ENCODE measurements at places on chromosomes 13 and 19.
A peak's percentile ranks its signal among the peaks of the same experiment; 100 is the strongest.

DNA sequence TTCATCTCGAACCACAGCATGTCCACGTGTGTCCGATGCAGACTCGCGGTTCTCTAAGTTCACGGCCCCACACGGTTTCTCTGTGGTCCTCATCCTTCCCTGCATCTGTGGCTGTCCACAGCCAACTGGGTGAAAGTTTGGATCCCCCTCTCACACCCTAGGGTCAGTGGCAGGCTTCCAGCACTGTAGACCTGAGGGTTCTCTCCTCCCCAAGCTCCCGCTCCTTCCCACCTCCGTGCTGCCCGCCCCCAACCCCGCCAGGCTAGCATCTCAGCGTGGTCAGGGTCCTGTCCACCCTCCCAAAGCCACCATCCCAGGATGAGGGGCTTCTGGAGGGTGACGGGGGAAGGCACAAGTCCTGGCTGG, 3.0 kb downstream of the ANGPTL4 start:
- DNase-seq, result no peak

GRCh38 chr19:30386551-30387143, 14.5 kb downstream of the ZNF536 start:
- peak; percentile 36 for DNase-seq

GRCh38 chr13:101875091-101875490, 422.6 kb downstream of the ITGBL1 start:
- DNase-seq, result no peak

- no peak for DNase-seq
Measured at GRCh38 chr13:42717176-42717575, 64.2 kb upstream of the FAM216B start.

GRCh38 chr19:40594255-40594654, 6.9 kb upstream of the LTBP4 start:
- no peak for DNase-seq

GRCh38 chr13:40595693-40596092, 70.7 kb downstream of the FOXO1 start:
- no peak for DNase-seq

GRCh38 chr19:17078036-17078919, 2.7 kb downstream of the MYO9B start:
- no peak for DNase-seq

DNA sequence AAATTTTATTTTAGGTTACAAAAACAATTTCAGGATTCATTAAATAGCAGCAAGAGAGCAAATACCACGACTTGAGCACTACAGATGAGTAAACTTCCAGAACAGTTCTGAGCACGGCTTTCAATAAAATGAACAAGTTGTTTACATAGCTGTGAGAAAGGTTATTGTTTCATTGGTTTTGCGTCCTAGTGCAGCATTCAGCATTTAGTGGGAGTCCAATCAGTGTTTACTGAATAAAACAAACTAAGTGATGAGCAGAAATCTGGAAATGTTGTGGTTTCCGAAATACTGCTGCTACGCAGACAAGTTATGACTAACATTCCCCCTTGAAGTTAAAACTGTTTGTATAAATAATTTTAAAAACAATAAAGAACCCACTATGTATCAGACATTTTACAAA, 251.5 kb upstream of the STARD13 start:
- no peak for DNase-seq

- DNase-seq, result no peak
Measured at GRCh38 chr13:98571955-98572662, 4.8 kb downstream of the STK24 start.

GRCh38 chr13:98548230-98548629, 28.7 kb downstream of the STK24 start:
- DNase-seq, result no peak

DNA sequence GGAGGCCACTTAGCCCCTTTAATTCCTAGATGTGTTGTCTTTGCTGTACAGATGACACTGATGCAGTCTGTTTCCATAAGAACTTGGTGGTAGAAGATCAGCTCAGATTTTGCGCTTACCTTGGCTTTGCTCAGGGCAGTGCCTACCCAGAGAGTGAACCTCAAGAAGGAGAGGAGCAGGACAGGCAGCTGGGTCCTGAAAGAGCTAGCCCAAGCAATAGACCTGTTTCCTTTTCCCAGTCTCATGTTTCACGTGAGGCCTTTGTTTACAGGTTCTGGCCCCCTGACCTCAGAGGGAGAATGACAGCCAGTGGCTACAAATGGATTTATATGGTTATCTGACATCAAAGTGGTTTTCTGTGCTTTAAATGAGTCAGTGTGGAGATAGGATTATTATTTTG, 40.1 kb downstream of the METTL21C start:
- DNase-seq, result no peak

DNA sequence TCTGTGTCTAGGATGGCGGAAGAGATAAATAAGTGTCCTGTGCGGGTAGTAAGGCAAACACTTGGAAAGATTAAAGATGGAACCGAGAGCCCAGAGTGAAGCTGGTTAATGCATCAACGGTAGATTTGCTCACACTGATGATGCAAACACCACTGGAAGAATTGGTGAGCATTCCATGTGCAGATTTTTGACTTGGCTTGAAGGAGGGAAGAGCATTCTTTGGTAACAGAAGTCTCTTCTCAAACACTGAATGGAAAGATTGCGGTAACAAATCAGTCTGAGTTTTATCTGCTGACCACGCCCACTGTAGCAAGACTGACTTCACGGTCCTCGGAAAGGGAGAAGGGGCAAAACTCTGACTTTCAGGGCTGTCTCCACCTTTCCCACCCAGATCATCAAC, 112.5 kb downstream of the COL4A1 start:
- no peak for DNase-seq

DNA sequence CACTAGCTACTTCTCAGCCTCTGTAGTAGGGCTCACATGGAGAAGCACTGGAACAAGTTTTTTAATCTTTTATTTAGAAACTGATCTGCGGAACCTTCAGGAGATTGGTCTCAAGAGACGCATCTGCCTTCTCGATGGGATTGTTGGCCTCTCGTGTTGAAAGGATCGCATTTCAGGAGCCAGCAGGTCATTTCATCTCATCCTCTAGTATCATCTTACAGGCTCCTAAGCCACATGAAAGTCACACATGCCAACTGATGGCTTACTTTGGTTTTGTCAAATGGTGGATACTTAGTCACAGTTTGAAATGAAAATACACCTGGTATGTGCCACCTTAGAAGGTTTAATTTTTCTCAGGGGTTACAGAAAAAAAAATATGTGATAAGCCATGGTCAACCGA, 1703.6 kb downstream of the EFNB2 start:
- DNase-seq, result no peak

DNA sequence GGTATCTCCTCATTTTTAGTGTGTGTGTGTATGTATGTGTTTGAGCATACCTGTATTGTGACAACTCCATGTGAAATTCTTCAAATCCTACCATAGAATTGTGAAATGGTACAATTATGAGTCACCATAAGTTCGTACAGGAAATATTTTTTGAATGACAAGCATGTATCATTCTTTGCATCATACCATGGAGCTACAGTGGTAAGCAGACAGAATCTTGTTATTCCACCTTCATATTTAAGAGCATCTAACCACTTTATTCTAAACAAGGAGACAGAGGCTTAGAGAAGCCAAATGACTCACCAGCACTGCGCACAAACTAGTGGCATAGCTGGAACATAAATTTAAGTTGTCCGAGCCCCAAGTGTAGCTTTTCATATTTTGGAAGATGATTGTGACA, 4.5 kb upstream of the EPSTI1 start:
- DNase-seq, result no peak

- no peak for DNase-seq
Measured at GRCh38 chr13:52599037-52599847, 43.0 kb upstream of the HNRNPA1L2 start.

- DNase-seq, result no peak
Measured at GRCh38 chr19:50252111-50252886, 48.9 kb downstream of the MYH14 start.

DNA sequence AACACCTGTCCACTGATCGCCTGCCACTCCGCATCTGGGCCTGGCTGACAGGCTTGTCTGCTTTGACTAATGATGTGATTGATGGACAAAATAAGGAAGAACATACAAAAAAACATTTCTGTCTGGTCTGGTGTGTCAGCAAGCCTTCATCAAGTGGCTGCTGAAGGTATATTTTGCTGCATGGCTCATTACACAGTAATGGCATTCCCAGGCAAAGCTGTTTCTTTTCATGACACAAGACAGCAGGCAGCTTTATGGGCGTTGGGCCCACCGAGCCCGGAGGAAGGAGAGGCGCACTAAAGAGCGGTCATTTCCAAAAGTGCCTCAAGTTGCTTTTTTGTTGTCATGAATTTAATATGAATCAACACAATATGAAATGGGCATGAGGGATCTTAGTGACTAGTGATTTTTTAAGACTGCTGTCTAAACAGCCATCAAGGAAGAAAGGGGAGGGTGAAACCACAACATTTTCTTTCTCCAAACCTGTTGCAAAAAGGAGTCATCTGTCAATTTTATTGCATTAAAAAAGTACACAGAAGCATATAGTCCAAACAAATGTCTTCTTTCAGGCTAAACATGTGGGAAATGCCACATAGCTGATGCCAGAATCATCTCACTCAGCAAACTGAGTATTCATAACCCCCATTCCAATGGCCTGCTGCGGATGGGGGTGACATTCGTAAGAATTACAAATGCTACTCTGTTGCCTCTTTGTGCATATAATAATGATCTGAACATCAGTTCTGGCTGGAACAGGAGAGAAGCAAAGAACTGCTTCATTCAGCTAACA, 476.6 kb downstream of the ZNF536 start:
- DNase-seq, result no peak

DNA sequence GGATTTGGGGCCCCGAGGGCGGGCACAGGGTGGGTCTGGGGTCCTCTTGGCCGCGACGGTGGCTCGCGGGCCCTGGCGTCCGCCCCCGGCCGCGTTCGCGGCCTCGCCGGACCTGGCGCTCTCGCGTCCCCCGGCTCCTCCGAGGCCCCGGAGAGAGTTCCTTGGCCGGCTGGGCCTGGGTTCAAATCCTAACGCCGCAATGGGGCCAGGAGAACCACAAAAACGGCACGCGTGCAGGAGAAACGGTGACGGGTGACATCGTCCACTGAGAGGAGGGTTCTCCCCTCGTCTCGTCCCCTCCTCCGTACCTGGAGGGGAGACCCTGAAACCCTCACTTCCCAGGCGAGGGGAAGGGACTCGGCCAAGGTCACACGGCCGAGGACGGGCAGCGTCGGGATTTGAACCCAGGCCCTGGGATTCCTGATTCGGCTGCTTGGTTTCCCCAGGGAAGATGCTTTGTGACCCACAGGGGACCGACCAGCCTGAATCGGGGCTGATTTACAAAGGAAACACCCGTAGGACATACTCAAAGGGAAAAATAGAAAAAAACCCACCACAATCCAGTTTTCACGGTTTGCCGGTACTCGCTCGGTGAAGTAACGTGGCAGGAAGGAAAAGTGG, 624 bp downstream of the SAFB start:
- DNase-seq, result peak; percentile 75

DNA sequence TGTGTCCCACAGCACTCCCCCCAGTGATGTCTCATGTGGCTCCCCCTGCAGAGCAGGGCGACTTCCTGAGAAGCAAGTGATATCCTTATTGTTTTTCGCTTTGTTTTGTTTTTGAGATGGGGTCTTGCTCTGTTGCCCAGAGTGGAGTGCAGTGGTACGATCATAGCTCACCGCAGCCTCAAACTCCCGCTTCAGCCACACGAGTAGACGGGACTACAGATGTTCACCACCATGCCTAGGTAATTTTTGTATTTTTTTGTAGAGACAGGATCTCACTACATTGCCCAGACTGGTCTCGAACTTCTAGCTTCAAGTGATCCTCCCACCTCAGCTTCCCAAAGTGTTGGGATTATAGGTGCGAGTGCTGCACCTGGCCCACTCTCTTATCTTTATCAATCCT, 5.0 kb downstream of the CEP89 start:
- no peak for DNase-seq

GRCh38 chr13:91242652-91243051, 104.8 kb upstream of the MIR17HG start:
- no peak for DNase-seq

GRCh38 chr13:75550159-75550567, 572 bp downstream of the UCHL3 start:
- DNase-seq, result no peak
